ENCODE measurements at places on chromosomes 1 and 21.

DNA sequence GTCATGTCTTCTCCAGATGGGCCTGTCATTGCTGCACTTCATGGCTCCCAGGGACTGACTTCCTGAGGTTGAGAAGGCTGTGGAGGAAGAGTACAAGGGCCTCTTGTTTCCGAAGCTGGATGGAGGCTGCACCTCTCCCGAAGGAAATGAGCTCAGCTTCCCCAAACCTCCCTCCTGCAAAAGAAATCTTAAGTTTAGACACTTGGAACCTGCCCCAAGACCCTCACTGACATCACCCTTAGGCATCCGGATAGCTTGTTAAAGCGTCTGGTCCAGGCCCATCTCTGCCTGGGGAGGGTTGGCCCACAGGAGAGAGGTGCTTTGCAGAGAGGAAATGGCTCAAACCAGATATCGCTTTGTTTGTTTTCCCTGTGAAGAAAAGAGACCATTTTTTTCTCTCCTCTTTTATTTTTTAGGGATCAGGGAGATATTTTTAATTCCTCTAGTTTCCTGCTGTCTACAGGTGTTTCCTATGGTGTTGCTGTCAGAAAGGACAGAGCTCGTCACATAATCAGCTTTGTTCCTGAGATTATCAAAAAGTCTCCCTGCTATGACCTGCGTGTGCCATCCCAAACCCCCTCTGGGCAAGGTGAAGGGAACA, 25.0 kb downstream of the RCSD1 start:
- no peak for DNase-seq

GRCh38 chr21:39182016-39182415, 1.2 kb downstream of the PSMG1 start:
- no peak for DNase-seq

DNA sequence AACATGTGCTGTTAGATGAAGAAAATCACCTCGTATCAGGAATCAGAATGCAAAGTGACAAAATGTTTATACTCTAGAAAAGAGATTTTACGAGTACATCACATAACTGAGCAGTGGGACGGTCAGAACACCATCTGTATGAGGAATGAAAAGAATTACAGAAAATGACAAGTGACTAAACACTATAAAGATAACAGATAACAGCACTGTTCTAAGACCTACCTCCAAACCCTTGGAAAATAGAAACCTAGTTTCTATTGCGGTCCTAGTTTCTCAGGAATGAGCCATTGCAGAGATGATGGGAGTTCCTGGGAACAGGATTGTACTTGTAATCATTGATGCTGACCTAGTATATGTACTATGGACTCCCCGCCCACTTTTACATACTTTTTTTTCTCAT, 839.4 kb upstream of the ADAMTS5 start:
- DNase-seq = no peak

DNA sequence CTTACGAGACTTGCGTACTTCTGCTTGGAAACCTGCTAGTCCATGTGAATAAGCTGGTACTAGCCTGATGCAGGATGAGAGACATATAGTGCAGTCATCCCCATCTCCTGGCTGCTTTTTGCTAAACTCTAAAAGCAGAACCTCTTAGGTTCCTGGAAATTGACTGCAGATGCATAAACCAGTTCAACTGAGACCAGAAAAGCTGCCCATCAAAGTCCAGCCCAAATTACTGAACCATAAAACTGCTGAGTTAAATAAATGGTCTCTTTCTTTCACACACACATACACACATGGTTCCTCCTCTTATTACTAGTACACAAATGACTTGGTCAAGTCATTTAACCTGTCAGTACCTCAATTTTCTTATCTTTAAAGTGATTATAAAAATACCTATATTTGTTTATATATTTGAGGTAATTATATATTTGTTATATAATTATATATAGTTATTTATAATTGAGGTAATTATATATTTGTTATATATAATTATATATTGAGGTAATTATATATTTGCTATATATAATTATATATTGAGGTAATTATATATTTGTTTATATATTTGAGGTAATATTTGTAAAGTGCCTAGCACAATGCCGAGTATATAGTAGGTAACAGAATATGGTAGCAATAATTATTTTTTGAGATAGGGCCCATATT, 25.2 kb upstream of the RABGAP1L start:
- no peak for DNase-seq

DNA sequence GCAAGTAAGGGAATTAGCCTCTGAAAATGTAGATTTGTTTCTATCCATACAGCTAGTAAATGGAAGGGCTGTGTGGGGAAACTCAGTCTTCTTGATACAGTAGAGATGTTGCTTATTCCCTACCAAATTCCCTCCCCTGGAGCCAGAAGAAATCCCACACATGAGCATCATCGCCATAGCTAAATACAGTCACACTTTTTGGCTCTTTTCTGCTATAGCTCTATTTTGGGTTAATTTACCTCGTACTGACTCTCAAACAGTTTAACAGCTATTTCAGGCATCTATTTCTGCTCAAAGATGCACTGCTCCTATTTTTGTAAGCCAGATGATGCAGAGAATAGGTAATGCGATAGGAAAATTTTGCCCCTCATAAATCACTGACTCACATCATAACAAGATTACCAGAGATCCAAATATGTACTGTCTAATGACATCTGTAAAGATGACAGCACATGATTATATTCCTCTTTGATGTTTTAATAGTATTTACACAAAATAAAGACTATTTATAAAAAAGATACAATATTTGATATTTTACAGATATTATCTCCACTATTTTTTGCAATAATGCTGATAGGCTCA, 58.6 kb downstream of the XCL1 start:
- DNase-seq = no peak

GRCh38 chr1:26922431-26922729, 837 bp downstream of the NUDC start:
- no peak for DNase-seq

DNA sequence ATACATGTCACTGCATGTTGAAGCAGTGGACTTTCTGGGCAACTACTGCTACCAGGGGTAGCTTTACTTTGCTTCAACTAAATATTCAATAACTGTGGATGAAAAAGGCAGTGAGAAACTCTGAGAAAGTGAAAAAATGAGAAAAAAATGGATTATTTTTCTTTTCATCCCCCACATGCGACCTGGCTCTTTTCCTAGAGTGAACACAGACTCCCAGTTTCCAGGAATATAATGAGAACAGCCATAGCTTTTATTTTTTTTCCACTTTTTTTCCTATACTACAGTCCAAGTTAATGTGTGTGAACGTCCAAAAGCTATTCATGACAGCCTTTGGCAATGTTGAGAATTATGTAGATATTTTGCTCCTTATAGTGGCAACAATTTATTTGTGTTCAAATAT, 230.4 kb downstream of the DNM3 start:
- DNase-seq = no peak

GRCh38 chr1:110235834-110236682, 25.9 kb downstream of the KCNC4 start:
- peak; percentile 74 for DNase-seq

- DNase-seq = no peak
Measured at GRCh38 chr1:110425612-110426152, 18.2 kb upstream of the LAMTOR5 start.

DNA sequence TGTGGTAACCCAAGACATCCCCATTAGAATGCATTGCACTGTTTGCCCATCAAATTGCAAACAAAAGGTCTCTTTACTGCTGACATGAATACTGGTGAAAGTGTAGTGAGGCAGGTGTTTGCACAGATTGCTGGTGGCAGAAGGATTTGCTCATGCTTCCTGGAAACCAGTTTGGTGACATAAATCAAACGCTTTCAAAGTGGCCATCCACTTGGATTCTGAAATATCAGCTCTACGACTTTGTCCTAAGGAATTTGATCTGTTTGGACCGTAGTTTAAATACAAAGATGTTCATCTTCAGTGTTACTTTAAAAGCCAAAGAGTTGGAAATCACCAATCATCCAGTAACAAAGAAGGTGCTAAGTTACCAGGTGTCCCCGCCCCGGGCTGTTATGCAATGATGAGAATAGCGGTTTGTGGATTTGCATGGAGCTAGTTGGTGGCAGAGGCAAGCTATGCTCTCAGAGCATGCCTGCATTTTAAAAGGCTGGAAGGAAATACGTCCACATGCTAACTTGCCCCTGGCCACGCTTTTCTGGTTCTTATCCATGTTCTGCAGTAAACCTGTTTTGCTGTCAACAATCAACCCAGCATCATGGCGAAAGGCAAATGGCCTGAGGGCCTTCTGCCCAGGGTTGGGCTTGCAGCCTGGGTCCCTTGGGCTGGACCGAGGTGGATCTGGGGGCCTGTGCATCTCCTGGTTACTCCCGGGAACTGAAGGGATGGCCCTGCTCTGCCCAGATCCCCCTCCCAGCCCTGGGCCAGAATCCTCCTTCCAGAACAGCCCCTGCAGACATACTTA, 49.2 kb downstream of the UMODL1 start:
- no peak for DNase-seq

- peak; percentile 55 for DNase-seq
Measured at GRCh38 chr1:32612189-32612881, 38.0 kb downstream of the ZBTB8OS start.

GRCh38 chr1:226097866-226098625, 35.5 kb downstream of the H3-3A start:
- no peak for DNase-seq

DNA sequence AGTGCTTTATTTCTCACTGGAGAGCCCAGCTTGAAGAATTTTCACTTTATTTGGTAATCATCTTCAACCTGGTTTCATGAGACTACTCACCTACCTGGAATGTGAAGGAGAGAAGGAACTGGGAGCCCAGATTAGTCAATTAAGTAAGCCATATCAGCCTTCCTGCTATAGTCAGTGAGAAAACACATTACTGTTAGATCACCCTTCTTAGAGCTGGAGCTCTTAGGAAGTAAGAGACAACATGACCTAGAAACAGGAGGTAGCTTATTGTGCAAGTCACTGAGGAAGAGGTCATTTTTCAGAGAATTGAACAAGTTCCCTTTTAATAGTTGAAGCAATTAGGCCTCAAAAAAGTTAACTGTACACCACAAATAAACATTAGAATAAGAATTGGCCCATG, 49.2 kb upstream of the TEKT2 start:
- no peak for DNase-seq

- no peak for DNase-seq
Measured at GRCh38 chr1:3598051-3598491, 13.2 kb downstream of the MEGF6 start.

GRCh38 chr1:2049225-2049717, 940 bp upstream of the PRKCZ start:
- DNase-seq = no peak

DNA sequence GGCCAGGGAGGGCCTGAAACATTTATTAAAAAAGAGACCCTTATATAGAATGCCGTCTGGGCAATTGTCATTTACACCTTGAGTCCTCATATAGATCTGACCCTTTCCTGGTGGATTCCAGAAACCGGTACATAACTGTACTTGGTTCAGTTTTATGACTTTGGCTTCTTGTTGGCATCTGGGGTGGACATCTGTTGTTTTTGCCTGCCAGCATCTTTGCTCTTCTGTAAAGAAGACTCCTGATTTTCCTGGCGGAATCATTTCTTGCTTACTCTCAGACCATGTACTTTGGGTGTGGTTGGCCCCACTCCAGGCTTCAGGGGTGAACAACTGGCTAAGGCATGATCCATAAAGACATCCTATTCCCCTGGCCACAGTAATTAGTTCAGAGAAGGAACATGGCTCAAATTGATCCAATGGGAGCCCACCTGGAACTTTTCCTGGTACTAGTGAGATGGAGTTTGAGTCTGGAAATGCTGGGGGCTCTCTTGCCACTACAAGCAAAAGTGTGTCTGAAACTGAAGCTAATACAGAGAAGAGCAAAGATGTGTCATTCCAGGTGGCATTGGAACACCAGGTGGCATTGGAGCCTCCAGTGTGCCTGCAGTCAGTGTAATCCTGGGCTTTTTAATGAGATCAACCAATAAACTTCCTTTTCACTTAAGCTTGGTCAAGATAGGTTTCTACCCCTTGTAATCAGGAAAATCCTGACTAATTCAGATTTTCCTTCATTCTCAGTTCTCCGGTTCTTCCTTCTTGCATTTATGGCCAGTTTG, 332.5 kb upstream of the CAMK1G start:
- DNase-seq = no peak
